ENCODE measurements at places on chromosomes 3 and 15. TPM values are rescaled to one million over a fixed set of nuclear protein-coding genes. Genes with fewer than 3 reads are reported as not detected.

Gene C2CD4A
- total RNA-seq = 0.49 TPM

Gene P2RY12
- 0.94 TPM for total RNA-seq

Gene CEP97
- 9.1 TPM for total RNA-seq

Gene GOLGA8R
- total RNA-seq = 9.9 TPM

Gene RLBP1
- not detected for total RNA-seq

Gene GOLGA8S
- 0.65 TPM for total RNA-seq

Gene SUSD5
- total RNA-seq = 2.1 TPM

Data from ureter (tissue), 1 donor.